ENCODE measurements at places on chromosomes 7 and 10.

DNA sequence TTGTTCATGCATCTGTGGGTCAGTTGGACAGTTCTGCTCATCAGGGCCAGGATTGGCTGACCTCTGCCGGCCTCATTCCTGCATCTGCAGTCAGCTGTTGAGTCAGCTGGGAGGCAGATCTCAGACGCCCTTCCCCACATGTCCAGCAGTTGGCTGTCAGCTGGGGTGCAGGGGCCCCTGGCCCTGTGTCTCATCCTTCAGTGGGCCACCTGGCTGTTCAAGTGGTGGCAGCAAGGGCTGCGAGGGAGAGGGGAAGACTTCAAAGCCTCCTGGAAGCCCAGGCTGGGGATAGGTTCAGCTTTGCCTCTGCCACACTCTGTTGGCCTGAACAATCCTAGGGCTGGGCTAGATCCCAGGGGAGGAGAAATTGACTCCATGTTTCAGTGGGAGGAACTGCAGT lies 33.2 kb downstream of the TACR2 start:
- DNase-seq, result no peak

GRCh38 chr7:99699946-99700345 lies 20.1 kb upstream of the CYP3A5 start:
- no peak for DNase-seq

GRCh38 chr7:15005672-15006071 lies 103.1 kb upstream of the DGKB start:
- DNase-seq, result no peak

- no peak for DNase-seq
Observed at GRCh38 chr10:7457478-7458316, 46.9 kb upstream of the SFMBT2 start.

DNA sequence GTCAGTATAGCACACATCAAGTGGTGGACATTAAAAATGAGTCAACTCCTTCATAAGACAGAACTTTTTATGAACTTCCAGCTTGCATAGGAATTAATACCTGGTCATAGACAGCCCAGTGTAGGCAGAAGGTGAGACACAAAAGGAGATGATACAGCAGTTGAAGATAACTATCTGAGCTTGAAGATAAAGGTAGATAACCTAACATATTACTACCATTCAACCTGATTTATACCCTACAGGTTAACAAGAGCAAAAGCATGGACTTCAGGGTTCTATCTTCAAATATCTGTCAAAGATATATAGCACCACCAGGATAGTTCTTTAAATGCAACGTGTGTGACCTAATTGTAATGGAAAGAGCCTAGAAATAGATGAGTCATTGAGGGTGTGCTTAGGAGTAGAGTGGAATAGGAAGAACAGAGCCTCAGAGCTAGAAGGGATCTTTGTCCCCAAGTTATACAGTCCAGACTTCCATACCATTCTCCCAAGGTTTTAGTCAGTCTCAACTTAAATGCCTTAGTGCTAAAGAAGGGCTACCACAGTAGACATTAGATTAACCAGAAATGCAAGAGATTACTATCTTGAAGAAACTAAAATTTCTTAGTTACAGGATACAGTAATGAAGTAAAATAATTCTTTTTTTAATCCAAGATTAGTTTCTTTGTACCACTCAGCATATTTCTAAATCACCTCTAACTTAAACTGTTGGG lies 9.2 kb downstream of the ZNF800 start:
- no peak for DNase-seq

- no peak for DNase-seq
Observed at GRCh38 chr10:2119316-2119715, 382.0 kb upstream of the ADARB2 start.

DNA sequence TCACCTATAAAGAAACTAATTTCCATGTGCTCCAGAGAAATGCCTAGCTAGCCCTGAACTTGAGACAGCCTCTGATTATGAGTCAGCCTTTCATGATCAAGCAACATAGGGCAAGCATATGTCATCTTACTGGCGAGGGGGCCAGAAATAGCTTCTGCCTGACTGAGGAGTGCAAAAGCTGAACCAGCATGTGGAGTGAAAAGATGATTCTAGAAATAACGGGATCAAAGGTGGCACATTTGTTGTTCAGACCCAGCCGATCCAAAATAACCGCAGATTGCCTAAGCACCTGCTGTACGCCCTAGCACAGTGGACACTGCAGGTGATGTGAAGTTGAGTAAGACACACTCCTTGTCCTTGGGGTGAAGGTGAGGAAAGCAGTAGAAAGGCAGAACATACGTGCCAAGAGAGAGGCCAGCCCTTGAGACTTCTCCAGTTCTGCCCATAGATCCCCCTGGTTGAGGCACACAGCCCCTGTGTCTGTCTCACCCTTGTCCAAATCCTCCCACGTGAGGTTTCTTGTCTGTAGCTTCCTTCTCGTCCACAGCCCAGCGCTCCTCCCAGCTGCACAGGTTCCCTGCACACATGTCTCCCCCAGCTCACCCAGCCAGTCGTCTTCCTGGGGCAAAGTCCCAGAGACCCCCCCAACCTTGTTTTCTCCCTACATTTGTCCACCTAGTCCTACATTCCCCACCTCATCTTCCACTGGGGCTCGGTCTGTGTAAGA lies 2.8 kb upstream of the BCL7B start:
- no peak for DNase-seq

DNA sequence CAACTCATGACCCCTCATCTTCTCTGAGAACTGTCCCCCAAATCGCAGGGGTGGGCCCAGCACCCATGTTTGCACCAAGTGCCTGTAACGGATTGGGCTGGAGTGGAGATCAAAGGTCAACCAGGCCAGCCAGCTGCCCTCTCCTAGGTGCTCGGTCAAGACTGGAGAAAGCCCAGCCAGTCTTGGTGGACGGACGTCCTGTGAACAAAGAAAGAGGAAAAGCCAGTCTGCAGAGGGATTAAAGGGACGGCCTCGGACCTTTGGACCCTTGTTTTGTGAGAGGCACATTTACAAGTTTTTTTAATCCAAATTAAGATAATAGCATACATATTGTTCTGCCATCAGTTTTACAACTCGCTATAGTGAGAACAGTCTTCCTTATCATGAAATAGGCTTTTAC lies 31.7 kb upstream of the GALNTL5 start:
- no peak for DNase-seq

DNA sequence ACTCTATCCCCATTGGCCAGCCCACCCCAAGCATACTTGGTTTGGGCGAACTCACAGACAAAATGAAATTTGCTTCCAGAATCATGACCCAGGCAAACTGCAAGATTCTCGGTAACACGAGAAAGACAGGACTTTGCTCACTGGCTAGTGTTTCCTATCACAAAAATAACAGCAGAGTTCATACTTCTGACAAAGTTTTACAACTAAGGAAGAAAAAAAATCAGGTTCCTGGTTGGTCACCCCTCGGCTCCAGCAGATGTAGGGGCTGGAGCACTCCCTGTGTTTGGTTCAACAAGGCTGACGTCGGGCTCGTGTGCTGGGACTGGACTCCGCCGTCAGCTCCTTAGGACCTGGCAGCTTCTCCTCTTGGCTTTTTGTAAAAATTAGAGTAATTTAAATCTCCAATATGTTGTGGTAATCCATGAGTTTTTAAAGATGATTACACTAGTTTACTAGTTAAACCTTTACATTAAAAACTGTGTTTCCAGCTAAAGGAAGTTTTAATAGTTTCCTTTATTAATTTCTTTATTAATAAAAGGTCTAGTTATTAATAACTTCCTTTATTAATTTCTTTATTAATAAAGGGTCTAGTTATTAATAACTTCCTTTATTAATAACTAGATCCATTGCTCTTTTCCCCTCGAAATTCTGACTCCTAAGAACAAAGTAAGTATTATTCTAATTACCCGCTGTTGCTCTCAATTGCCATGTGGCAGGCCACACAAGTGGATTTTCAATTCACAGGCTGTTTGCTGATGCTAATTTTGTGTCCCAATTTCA lies 115.6 kb upstream of the RNF32 start:
- no peak for DNase-seq

GRCh38 chr7:22447008-22447407 lies 53.0 kb downstream of the STEAP1B start:
- DNase-seq, result no peak

DNA sequence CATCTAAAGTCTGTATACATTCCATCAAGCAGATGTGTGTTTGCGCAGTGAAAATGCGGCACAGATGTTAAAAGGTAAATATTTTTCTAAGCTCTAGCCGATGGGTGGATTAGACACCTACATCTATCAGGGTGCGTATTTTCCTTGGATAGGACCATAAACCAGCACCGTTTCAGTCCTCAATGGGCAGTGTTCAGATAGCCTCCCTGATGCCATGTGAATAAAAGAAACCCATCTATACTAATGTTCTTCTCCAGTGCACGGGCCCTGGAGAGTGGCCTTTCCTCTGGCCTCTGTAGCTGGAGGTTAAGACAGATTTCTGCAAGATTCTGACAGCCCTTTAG lies 103.5 kb downstream of the PARP12 start:
- no peak for DNase-seq
